Activated T-cell treated with anti-CD3 and anti-CD28 coated beads for 4 hours (primary cell): ENCODE measurements at places on chromosomes 16 and 17.
A peak's percentile ranks its signal among the peaks of the same experiment; 100 is the strongest.

DNA sequence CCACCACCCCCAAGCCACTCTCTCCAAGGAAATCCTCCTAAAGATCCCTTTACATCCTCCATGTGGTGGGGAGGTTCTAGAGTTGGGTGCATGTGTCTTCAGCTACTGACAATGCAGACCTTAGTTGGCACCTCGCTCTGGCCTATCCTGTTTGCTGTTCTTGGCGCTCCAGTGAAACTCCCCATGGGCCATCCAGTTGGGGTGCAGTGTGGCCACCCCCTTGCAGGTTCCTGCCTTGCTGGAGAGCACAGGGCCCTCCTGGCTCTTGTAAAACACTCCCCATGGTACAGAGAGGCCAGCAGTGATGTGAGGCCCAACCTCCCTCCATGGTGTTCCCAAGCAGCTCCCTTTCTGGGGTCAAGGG is 22.7 kb upstream of the STH start:
- no peak for DNase-seq

DNA sequence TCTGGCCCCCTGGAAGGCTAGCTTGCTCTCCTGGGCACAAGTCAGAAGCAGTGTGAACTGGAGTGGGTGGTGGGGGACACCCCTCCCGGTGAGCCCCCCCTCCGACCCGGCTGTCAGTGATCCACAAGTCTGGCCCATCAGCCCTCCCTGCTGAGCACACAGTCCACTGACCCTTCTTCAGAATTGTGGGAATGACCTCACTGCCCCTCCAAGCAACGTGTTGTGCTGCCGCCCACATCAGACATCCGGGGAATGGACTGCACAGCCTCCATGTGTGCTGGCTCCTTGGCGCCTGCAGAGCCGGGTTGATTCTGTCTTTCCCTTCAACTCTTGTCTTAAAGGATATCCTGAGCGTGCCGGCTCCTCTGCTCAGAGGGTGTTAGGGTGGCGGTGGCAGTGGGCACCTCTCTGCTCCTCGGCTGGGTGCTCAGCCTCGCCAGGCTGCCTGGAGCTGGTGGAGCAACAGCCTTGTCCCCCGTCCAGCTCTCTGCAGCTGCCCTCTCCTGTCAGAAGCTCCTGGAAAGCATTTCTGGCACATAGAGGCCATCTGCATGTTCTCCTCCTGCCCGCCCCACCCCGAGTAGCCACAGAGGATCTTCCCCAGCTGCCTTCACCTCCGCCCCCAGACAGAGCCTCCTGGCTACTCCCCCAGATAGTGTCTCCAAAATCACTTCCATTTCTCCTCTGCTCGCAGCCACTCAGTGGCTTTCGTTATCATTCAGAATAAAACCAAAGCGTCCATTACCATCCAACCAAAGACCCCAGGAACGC is 19.8 kb downstream of the NPTX1 start:
- no peak for DNase-seq

DNA sequence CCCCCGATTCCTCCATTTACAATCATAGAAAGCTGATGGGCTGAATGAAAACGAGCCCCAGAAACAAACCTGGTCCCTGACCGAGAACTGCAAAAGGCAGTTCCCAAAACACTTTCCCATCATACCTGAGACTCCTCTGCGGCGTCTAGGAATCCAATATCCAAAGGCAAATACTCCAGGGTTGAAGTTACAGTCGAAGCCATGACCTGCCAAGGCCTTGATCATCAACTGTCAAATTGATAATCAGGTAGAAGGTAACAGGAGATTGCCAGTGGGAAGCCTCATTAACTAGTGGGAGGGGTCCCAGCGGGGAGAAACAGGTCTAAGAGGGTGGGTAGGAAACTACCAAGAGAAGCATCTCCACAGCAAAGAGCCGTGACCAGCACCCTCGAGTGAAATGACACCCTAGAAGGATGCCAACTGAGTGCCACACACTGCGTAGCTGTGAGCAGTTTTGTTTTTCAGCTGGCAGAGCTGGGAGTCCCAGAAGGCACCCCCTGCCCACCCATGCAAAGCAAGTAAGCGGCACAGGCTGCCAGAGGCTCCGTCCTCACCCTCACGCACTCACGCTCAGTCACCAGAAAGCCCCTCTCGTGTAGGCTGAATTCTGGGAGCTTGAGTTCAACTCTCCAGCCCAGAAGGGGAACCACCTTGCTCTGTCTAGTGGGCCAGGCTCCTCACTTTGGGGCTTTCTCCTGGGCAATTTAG is 146.1 kb downstream of the GAS7 start:
- DNase-seq: no peak

DNA sequence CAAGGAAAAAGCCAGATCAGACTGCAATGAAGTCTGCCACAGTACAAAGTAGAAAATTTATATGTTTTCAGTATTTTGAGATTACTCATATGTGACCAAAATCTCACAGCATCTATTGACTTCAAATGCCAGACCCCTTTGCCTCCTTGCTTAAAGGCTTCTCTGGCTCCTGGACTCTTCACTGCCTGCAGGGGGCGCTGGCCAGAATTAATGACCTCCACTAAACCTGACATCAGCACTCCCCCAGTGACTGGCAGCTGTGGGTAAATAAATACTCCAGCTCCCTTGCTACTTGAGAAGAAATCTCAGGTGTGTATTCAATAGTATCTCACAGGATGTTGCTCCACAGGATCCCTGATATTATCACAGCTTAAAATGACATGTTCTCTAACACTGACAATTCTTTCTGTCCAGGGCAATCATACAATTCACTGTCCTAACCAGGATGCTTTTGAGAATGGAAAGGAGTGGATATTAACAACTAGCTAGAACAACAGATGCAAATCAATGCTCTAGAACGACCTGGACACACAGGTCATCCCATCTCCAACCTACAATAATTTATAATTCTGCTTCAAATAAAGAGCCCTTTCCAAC is 4.0 kb downstream of the BECN1 start:
- peak; percentile 40 for DNase-seq

- DNase-seq: no peak
These were observed 107.6 kb downstream of the SLC39A11 start for GRCh38 chr17:72984926-72985325.
